ENCODE measurements at places on chromosomes 2 and 18.

- DNase-seq = no peak
Measured at GRCh38 chr2:109259671-109260070, 130.7 kb downstream of the SH3RF3 start.

DNA sequence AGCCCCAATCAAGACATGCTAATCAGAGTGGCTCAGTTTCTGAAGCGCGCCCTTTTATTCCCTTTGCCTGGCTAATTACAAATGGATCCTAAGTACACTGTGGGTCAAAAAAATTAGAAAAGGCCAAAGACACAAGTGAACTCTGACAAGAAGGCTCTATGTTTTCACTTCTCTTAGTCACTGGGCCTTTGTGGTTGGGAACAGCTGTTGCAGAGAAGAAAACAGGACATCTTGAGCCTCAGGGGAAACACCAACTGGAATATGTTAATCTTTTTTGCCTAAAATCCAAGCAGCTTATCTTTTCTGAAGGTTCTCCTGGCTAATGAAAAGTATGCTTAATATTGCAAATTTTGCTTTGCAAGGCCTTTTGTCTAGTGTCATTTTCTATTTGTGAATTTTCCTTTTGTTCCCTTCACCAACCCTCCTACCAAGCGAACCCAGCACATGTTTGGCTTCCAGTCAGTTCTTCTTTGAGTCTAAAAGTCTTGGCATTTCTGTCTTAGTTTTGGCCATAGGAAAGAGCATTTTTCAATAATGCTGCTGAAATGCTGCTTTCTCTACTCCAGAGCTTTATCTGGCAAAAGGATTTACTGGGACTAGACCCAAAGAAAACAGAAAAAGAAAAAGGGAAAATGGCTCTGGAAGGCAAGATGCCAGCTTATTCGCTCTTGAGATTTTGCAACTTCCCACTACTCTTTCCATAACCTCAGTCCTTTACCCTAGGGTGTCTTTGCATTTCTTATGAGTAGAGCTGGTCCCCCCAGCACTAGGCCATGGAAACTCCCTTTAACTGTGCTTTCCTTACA is 440.2 kb upstream of the ST6GAL2 start:
- peak; percentile 41 for DNase-seq

GRCh38 chr2:95075440-95076132 is 46.0 kb downstream of the MRPS5 start:
- DNase-seq = no peak

DNA sequence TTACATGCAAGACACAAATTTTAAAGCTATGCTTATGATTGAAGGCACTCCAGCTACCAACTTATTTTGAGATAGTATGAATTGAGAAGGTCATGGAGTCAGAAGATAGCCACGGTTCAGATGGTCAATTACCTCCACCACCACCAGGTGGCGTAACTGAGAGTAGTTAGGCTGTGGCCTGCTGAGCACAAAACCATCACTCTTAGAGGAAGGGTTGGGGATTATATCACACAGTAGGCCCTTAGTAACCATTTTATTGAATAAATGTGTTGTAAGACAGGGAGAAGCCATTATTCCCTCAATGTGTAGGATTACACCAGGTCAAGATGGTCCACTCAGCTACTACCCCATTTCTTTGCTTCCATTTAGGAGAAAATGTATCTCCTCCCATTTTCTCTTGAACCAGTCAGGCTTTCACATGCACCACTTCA is 18.8 kb downstream of the KLHL41 start:
- no peak for DNase-seq

- no peak for DNase-seq
Measured at GRCh38 chr2:70116936-70117552, 29.8 kb downstream of the PCBP1 start.

- DNase-seq = no peak
Measured at GRCh38 chr2:231646476-231646875, 53.8 kb downstream of the TEX44 start.

GRCh38 chr2:81979086-81979485 is 1674.5 kb upstream of the LRRTM1 start:
- no peak for DNase-seq

GRCh38 chr2:181218401-181218821 is 238.0 kb downstream of the UBE2E3 start:
- no peak for DNase-seq

DNA sequence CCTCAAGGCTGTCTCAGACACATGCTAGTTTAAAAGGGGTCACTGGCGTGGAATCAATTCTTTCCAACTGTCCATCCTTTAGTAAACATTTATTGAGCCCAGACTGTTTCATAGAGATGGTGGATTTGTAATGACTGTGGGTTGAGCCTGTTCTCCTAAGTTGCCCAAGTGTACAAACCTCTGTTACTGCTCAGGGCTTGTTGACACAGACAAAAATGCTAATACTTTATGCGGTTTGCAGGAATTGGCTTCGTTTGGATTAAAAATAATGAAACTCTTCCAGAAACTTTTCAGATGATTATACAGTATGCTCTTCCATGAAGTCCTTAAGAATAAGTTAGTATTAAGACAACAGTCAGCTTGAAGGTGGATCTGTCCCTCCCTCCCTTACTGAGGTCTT is 83.6 kb upstream of the MGAT5 start:
- no peak for DNase-seq

GRCh38 chr2:33215299-33215698 is 261.1 kb upstream of the RASGRP3 start:
- DNase-seq = no peak

DNA sequence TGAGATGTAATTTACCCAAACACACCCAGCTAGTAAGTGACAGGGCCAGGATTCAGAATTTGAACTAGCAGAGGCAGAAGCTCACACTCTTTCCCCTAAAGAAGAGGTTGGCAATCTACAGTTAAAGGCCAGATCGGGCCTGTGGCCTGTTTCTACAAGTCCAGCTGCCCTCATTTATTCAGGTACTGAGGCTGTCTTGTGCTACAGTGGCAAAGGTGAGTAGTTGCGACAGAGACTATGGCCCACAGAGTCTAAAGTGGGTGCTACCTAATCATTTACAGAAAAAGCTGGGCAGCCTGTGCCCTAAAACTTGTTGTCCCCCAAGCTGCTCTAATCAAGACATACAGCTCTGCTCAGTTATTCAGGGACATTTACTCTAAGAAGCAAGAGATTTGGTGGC is 86.8 kb downstream of the RTN4 start:
- DNase-seq = no peak

DNA sequence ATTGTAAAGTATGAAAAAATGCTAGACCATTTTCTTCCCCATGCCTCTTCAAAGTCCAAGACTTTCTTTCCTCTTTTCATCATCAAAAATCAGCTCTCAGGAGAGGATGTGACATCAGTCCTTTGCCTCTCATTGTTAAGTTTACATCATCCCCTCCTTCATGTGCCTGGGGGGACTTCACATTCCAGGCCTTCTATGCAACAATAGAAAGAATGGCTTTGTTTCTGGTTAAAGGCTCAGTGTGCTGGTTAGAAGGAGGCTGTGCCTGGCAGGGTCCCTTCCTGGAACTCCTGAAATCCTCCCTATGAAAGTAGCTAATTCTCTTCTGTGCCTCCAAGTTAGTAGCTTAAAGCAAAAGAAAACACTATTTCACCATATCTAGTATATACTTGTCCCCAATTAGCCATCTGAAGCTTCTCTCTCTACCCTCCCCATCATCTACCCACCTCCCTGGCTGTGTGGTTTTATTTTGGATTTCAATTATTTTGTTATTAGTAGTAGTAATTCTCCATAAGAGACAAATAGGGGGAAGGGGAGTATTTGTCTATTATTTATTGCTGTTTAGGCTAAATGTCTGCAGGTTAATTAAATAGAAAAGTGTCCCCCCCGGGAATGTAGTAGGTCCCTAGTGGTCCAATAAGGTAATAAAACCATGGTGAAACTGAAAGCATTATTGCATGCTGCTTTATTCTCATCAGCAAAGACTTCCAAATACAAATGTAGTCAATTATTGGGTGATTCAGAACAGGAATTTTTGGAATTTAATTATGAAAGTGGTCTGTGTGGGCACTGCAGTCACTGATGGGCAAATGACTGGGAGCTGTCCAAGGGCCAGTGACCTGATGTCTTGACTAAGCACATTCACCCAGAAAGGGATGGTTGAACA is 69.0 kb downstream of the CPO start:
- DNase-seq = no peak

- DNase-seq = no peak
Measured at GRCh38 chr2:127094509-127095366, 12.2 kb downstream of the BIN1 start.

DNA sequence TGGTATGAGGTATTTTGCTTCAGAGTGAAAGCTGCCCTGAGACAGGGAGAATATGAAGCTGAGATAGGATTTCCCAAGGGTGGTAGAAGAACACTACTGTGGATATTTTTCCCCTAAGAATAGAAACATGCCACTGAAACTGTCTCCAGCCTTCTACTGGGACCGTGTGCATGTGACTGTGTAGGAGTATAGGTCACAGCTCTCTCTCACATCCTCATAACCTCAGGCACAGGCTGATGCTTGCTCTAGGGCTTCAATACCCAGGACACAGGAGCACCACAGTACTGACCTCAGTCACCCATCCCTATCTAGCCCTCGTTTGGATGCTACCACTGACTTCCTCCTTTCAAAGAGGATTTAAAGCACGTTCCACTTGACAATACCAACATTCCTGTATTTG is 67.2 kb downstream of the REV1 start:
- no peak for DNase-seq

- DNase-seq = no peak
Measured at GRCh38 chr2:51534166-51534565, 502.2 kb upstream of the NRXN1 start.

GRCh38 chr2:29782549-29783458 is 138.6 kb downstream of the ALK start:
- no peak for DNase-seq

DNA sequence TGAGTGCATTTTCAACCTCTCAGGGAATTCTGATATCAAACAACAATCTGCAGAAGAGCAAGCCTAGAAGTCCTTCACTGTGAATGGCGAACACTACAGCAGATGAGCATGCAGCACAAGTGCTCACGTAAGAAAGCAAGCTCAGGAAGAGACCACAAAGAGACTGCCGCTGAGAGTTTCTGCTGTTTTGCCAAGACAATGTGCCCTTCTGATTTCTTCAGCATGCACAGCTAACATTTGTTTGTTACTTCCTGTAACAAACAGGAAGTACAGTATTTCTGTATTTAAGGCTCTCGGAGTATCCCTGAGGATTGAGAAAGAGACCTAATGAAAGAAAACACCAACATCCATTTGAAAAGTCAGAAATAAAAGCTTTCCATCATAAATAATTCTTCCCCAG is 45.9 kb downstream of the MBOAT2 start:
- no peak for DNase-seq

DNA sequence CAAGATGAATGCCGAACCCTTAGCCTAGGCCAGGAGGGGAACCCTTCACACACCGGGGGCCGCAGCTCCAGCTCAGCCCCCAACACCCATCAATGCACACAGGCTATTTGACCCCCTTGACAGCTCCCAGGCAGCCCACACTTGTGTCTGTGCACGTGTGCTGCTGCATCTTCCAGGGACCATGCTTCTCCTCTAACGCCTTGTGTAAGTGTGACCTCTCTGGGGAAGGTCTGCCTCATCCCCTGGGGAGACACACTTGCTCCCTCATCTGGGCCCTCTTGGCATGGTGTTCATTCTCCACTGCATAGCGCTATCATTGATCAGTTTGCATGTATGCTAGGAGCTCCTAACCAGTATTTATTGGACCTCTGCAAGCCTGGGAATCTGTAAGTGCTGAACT is 120.0 kb upstream of the FHL2 start:
- no peak for DNase-seq

GRCh38 chr2:121689356-121689755 is 40.1 kb upstream of the CLASP1 start:
- DNase-seq = no peak

DNA sequence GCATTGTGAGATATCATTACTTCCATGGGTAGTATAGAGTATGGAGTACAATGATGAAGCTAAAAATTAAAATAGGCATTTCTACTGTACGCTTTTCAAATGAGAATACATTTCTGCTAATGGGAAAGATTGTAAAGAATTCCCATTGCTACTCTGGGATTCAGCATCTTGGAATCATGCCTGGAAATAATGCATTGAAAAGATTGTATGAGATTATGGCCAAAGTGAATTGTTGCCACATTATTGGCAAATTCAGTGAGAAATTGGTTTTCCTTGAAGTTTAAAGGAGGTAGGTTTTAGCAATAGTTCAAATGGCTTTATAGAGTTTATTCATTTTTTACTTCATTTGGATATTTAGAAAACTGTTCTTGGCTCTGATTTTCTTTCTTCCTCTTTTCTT is 157.9 kb downstream of the GULP1 start:
- DNase-seq = no peak

DNA sequence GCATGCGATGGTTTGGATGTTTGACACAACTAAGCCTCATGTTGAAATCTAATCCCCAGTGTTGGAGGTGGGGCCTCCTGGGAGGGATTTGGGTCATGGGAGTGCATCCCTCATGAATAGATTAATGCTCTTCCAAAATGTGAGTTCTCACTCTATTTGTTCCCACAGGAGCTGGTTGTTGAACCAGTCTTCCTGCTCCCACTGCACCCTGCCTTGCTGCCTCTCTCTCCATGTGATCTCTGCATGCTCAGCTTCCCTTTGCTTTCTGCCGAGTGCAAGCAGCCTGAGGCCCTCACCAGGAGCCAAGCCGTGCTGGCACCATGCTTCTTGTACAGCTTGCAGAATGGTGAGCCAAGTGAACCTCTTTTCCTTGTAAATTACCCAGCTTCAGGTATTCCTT is 206.8 kb downstream of the VAPA start:
- DNase-seq = no peak

DNA sequence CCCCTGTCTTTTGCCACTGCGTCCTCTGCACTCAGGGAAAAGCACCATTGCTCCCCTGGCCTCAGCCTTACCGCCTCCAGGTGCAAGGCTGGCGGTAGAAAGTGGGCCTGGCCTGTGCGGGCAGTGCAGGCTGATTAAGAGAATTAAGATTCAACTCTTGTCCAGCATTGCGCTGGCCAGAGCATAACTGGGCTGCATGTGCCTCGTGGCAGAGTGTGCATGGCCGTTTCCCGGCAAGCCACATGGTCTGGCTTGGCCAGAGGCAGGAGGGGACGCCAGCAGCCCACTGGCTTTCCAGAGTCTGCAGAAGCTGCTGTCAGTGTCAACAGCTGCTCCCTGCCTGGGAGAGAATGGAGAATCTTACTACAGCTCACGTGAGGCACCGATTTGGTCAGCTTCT is 12.3 kb downstream of the NTSR2 start:
- no peak for DNase-seq

Data from urinary bladder (tissue), 4 donors.